ENCODE measurements at places on chromosomes 13 and 19.

GRCh38 chr13:77053192-77053591, 26.2 kb upstream of the FBXL3 start:
- DNase-seq: no peak

- no peak for DNase-seq
Observed at GRCh38 chr19:49084206-49085019, 838 bp upstream of the SNRNP70 start.

DNA sequence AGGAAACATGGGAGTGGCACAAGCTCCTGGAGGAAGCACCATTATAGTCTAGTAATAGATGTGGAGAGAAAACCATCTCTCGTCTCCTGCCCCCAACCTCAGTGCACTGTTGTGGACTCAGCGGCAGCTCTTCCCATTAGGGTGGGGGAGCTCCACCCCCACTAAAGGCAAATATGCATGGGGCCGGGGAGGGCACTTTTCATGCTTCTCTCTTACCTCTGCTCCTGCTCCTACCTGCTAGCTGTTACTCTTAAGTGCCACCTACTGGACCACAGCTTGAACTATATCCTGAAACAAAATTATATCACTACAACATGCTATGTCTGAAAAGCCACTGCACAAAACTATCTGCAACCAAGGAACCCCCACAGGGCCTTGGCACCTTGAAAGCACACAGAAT, 112.6 kb upstream of the DACH1 start:
- no peak for DNase-seq

DNA sequence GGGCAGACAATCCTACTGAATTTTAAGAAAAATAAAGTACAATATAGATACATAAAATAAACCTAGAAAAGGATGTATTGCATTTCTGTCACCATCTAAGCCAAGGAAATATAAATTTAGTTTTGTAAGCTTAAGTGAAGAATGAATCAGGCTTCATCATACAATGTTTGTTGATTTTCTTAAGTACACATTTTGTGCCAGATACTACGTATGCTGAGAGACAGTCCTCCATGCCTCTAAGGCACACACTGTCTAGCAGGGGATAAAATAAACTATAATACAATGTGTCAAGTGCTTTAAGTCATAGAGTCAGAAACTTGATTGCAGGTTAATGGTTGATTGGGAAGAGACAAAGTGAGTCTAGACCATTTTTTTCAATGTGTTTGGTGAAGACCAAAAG, 465.7 kb downstream of the TBC1D4 start:
- DNase-seq: no peak

- DNase-seq: no peak
Observed at GRCh38 chr13:72025836-72026235, 158.8 kb upstream of the DACH1 start.

- no peak for DNase-seq
Observed at GRCh38 chr13:23433171-23434153, at the start of gene SACS. SACS (minus strand) TSS chr13:23433702; CDS start chr13:23411239, 22,463 bp downstream.

DNA sequence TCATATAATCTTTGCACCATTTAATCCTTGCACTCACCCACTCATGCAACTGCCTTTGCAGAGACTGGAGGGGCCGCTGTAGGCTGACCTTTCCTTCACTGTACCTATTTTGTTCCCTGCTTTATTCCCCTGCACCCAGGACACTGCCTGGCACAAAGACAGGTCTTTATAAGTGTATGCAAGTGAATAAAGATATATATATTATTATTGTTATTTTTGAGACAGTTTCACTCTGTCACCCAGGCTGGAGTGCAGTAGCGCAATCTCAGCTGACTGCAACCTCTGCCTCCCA, 3.8 kb downstream of the ALOX5AP start:
- no peak for DNase-seq

GRCh38 chr13:76723551-76724232, 162.5 kb downstream of the KCTD12 start:
- DNase-seq: no peak

GRCh38 chr19:49567861-49568441, 12.4 kb downstream of the NOSIP start:
- DNase-seq: no peak

DNA sequence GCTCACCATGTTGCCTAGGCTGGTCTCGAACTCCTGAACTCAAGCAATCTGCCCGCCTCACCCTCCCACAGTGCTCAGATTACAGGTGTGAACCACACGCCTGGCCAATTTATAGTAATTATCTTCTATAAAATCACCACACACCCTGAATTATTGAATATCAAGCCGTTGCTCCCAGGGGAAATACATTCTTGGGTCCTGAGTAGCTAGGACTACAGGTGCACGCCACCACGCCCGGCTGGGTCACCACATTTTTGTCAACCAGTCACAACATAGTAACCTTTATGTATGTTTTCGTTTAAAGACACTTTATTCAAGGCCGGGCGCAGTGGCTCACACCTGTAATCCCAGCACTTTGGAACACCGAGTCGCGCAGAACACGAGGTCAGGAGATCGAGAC, 8.3 kb downstream of the CBLC start:
- no peak for DNase-seq

DNA sequence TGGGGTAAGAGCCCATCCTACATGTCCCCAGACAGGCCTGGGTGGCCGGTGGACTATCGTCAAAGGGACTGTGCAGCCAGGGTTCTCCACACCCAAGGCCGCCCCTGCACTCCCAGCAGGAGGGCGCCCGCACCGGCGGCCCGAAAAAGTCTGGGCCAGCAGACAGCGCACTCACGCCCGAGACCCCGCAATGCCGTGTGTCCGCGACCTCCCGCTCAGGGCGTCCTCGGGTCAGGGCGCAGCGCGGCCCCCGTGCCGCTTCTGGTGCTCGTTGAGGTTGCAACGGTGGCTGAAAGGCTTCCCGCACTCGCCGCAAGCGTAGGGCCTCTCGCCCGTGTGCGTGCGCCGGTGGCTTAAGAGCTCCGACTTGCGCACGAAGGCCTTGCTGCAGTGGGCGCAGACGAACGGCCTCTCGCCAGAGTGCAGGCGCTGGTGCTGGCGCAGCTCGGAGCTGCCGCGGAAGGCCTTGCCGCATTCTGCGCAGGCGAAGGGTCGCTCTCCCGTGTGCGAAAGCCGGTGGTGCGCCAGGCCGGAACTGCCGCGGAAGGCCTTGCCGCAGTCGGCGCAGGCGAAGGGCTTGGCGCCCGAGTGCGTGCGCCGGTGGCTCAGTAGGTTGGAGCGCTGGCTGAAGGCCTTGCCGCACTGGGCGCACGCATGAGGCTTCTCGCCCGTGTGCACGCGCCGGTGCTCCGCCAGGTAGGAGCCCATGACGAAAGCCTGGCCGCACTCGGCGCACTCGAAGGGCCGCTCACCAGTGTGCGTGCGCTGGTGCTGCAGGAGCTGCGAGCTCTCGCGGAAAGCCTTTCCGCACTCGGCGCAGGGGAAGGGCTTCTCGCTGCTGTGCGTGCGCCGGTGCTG, 2.8 kb upstream of the A1BG start:
- no peak for DNase-seq

GRCh38 chr13:31638577-31638976, 100.7 kb upstream of the RXFP2 start:
- no peak for DNase-seq

GRCh38 chr19:30148039-30148790, 206.2 kb downstream of the URI1 start:
- no peak for DNase-seq

- no peak for DNase-seq
Observed at GRCh38 chr13:26721251-26722121, 39.1 kb downstream of the GPR12 start.

DNA sequence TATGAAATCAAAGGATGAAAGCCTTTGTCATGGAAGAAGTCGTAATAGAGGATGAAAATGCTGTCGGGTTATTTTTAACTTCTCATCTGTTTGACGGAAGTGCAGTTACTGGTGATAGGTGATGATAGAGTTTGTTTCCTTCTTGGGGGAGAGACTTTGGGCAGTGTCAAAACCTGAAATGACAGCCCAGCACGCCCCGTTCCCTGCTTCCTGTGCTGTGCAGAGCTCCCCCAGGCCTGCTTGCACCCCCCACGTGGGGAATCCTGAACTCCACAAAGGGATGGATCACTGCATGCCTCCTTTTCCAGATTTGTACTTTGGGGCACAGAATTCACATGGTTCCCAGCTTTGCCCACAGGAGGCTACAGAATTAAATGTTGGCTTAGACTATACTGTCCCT, 102.7 kb downstream of the ATP11A start:
- DNase-seq: no peak

- DNase-seq: no peak
Observed at GRCh38 chr13:35694549-35695447, 218.3 kb upstream of the MAB21L1 start.

GRCh38 chr13:90997951-90998350, 349.5 kb upstream of the MIR17HG start:
- no peak for DNase-seq

DNA sequence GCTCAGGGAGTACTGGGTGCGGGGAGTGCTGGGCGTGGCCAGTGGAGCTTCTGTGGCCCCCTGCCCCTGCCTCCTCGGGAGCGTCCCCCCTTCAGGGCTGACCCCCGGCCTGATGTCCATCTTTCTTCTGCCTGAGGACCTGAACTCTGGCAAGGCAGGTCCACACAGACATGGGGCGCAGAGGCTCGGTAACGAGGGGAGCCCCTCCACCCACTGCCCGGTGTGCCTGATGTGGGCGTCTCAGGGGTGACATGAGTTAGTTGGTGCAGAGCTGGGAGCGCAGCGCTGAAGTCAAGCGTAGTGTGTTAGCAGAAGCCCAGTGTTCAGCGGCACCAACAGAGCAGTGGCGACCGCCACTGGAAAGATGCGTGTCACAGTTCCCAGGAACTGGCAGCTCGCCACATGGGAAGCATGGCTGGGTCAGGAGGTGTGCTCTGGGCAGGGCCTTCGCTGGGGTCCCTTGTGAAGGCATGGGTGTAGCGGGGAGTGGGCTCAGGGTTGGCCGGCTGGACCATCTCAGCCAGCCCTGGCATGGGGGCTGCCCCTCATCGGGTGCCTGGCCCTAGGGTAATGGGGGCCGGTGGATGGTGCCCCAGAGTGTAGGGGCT, 11.5 kb downstream of the THOP1 start:
- DNase-seq: no peak

- DNase-seq: no peak
Observed at GRCh38 chr19:41621226-41621625, 5.6 kb downstream of the CEACAM4 start.

GRCh38 chr19:5228932-5229777, 111.5 kb downstream of the PTPRS start:
- DNase-seq: no peak

DNA sequence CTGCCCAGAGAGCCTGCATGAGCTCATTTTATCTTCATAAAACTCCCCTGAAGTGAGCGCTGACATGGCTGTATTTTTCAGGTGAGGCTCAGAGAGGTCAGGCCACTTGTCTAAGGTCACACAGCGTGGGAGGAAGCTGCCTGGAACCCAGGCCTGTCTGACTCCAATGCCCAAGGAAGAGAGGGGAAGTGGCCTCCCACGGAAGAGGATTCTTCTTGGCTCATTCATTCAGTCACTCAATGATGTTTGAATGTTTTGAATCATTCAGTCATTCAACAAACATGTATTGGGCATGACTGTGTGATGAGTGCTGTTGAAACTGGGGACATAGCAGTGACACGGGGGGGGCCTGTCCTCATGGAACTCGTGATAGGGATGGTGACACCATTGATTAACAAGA, 12.0 kb downstream of the ACTL9 start:
- no peak for DNase-seq

- DNase-seq: no peak
Observed at GRCh38 chr19:45469945-45470761, 2.4 kb downstream of the FOSB start.

Measured in esophagus squamous epithelium (tissue), 5 donors.